ENCODE measurements at places on chromosomes 1 and 21. TPM values are rescaled to one million over a fixed set of nuclear protein-coding genes. Genes with fewer than 3 reads are reported as not detected.

The MATN1 gene
- total RNA-seq: 5.6 TPM

The CFH gene
- 8.7 TPM for total RNA-seq

The NEK2 gene
- total RNA-seq: 9.6 TPM

The TCEANC2 gene
- total RNA-seq: 7.8 TPM

DNA sequence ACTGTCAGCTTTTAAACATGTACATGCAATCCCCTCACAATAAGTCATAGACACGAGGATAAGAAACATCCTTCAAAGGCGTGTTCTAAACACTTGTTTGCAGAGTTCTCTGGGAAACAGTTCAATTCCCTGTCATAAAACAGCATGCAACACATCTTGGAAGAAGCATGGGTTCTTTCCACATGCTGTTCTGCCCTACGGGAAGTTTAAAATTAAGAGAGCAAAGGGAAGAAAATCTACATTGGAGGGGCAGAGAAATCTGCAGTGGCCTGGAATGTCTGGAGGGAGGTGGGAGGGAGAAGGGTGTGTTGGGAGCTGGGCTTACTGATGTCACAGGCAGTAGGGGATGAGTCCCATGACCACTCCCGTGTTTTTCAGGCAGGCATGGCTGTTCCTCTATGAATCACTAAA lies 98.3 kb upstream of the SLC2A1 start:
- peak overlapping the region; percentile 83 for H3K27ac ChIP-seq
- no peak for DNase-seq
- peaks cover 70% of the 10 kb centered on the region for H3K4me1 ChIP-seq
- no peaks in the 10 kb centered on the region for H3K27me3 ChIP-seq
- H3K36me3 ChIP-seq: no peaks in the 10 kb centered on the region
- no peak overlapping the region for H3K4me3 ChIP-seq

DNA sequence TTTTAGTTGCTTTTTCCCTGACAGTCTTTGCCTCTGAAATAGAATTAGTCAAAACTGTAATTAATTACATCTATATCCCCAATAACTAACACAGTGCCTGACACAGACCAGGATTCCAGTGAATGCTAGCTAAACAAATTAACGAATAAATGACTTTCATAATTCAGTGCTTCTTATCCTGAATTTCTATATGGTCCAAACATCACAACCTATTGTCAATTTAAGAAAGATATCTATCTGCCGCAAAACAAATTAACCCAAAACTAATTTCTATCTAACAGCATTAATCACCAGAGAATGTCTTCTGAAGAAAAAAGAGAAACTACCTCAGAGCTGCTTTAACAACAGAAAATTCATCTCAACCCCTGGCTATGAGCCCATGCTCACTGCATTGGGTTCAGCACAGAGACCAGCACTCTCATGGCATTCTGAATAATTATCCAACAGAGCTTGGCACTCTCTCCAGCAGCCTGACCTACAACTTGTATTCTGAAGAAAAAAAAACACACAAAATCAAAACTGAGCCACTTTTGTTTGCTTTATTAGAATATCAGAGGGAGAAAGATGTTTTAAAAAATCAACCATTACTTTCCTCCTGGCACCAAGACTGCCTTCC lies 547.3 kb upstream of the BEND5 start:
- H3K27ac ChIP-seq: no peak overlapping the region
- DNase-seq: no peak
- H3K27me3 ChIP-seq: no peaks in the 10 kb centered on the region
- no peaks in the 10 kb centered on the region for H3K4me1 ChIP-seq

GRCh38 chr1:221429264-221429663 lies 312.6 kb downstream of the DUSP10 start:
- no peak overlapping the region for H3K27ac ChIP-seq
- no peaks in the 10 kb centered on the region for H3K27me3 ChIP-seq
- peaks cover 1% of the 10 kb centered on the region for H3K36me3 ChIP-seq
- no peak for DNase-seq
- no peak overlapping the region for H3K4me3 ChIP-seq
- no peaks in the 10 kb centered on the region for H3K4me1 ChIP-seq

DNA sequence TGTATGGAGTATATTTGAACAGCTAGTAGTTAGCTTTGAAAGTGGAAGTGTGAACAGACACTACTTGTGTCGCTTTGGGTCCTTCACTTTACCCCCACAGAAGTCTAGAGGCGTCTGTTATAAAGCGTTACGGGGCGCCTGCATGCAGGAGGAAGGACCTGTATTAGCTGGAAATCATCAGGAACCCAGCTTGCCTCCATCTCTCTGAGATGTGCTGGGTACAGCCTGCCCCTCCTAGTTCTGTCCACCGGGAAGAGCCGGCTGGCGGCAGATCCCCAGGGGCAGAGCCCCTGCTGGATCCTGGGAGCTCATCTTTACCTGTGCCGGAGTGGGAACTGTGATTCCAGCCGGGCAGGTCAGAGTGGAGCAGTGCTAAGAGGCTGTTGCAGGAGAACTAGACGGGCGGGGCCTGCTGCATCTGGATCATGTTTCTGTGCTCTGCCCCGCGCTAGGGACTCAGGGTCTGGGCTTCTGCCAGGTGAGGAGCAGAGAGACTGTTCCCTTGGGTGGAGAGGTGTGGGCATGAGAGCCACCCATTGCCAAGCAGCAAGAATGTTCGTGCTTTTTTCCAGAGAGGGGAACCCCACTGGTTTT lies 22.3 kb upstream of the SPSB1 start:
- no peak for DNase-seq
- H3K4me3 ChIP-seq: no peak overlapping the region
- H3K27me3 ChIP-seq: no peaks in the 10 kb centered on the region
- peaks cover 5% of the 10 kb centered on the region for H3K36me3 ChIP-seq
- peaks cover 13% of the 10 kb centered on the region for H3K4me1 ChIP-seq

DNA sequence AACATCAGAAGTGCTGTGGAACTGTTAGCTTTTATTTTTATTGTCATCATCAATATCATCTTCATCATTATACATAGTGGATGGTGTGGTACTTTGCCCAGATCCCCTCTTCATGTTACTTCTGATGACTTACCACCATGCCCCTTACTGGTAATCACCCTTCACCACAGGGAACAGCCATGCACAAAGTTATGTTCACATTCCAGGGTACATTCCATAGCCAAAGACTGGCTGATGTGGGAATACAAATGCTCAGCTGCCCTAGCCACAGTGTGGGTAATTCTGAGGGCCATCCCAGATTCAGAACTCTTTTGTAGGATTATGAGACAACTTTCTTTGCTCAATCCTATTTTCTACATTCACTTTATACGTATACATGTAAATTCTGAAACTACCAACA lies 691.3 kb upstream of the CXADR start:
- H3K27me3 ChIP-seq: no peaks in the 10 kb centered on the region
- DNase-seq: no peak
- no peak overlapping the region for H3K27ac ChIP-seq
- peaks cover 4% of the 10 kb centered on the region for H3K4me1 ChIP-seq
- H3K36me3 ChIP-seq: no peaks in the 10 kb centered on the region

GRCh38 chr1:82399093-82399492 lies 598.4 kb downstream of the ADGRL2 start:
- no peaks in the 10 kb centered on the region for H3K4me1 ChIP-seq
- no peak overlapping the region for H3K4me3 ChIP-seq
- no peak for DNase-seq
- H3K27ac ChIP-seq: no peak overlapping the region

DNA sequence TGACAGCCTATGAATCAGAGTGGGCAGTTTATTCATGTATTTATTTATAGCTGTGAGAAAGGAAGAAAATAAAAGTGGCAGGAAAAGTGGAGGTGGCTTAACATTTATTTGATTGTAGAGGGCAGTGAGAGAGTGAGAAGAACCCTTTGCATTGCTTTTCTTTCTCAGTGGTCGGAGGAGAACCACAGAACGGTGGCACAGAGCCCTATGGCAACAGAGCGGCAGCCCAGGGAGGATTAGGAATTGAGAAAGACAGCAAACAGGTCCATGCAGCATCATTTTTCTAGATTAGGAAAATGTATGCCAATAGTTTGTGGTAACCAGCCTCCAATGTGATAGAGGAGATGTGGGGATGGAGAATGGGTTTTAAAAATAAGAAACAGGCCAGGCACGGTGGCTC lies 53.1 kb downstream of the NMNAT2 start:
- peaks cover 9% of the 10 kb centered on the region for H3K4me1 ChIP-seq
- H3K27me3 ChIP-seq: no peaks in the 10 kb centered on the region
- no peak overlapping the region for H3K27ac ChIP-seq
- H3K4me3 ChIP-seq: no peak overlapping the region
- no peak for DNase-seq
